ENCODE measurements at places on chromosomes 5 and 9. TPM values are rescaled to one million over a fixed set of nuclear protein-coding genes. Genes with fewer than 3 reads are reported as not detected.

DNA sequence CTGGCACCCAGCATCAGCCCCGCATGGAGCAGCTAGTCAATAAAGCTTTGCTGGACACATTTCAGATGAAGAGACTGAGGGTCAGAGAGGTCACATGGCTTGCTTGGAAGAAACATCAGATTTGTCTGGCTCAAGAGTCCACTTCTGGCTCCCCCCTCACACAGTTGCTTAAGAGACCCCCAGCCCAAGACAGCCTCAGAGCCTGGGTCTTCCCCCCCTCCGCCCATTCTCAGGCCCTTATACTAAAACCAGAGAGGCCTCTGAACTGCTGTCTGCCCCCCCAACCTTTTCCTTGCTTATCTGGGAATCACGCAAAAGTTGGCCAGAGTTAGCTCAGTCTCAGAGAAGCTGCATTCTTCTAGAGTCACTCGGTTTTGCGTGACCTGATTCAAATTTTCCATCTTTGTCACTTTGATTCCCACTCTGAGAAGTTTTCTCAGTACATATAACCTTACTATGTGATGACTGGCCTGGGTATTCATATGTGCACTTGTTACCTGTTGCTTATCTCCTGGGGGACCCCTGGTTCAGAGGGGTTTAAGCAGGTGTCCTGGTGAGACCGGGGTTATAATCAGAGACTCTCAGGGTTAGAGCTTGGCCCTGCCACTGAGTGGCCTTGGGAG, 145.4 kb upstream of the IER5L start:
- DNase-seq: no peak

DNA sequence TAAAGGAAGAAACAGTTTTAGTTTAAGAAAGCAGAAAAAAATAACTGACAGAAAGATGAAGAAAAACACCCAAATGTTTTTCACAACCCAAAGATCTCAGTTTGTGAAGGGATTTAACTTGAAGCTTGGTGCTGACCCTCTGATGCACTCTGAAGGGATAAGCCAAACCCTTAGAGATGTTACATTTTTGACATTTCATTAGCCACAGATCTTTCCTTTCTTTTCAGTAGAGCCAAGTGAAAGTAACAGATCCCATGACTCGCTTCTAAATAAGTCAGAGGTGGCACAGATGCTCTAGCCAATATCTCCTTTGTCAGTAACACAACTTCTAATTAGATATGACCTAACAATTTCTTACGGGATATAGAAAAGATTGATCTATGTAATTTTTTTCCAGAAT, 394.5 kb upstream of the EDIL3 start:
- no peak for DNase-seq

- DNase-seq: no peak
Observed at GRCh38 chr9:132802121-132802795, 75.8 kb downstream of the AK8 start.

DNA sequence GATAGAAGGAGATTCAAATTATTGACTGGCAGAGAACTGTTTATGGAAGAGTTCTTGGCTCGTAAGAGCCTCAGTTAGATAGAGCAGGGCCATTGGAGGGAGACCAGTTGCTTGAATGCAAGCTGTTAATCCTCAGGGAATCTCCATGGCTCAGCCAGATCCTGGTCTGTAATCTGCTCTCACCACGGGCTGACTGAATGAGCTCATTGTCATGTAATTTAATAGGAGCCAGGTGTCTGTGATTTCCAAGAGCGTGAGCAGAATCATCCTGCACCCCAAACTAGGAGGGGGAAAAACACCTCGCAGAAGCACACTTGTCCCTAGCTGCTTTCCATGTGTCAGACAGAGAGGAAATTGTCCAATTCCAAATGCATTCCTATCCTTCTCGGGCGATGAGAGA, 19.1 kb upstream of the KCNMB1 start:
- no peak for DNase-seq

GRCh38 chr5:178555771-178556211, 34.4 kb downstream of the COL23A1 start:
- DNase-seq: no peak

- no peak for DNase-seq
Observed at GRCh38 chr5:163478126-163478981, 17.9 kb downstream of the HMMR start.

DNA sequence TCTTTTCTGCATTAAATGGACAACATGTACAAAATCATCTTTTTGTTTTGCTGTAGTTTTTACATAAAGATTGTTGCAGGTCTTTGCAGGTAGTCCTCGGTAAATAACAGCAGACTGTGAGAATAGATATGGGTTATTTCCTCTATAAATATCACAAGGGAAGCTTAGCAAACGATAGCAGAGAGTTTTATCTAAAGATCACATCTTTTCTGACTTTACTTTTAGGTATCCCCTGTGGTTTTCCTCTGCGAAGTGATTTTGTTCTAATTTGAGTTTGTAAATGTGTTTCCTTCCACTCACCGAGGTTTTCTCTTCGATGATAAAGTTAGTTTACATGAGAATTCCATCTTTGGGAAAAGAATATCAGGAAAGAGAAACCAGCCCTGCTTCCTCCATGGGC, 109.6 kb downstream of the EGFLAM start:
- DNase-seq: no peak

DNA sequence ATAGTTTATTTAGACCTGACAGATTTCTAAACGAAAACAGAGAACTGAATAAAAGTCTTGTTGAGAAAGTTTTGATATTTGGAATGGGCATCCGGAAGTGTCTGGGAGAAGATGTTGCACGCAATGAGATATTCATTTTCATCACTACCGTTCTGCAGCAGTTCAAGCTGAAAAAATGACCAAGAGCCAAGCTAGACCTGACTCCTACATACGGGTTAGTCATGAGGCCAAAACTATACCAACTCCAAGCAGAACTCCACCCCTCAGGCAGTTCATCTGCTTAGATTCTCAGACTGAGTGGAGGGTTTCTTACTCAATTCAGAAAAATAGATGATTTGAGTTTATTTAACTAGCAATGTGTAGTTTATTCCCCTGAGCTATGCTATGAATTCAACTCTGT, 95.4 kb upstream of the ANXA1 start:
- DNase-seq: no peak

DNA sequence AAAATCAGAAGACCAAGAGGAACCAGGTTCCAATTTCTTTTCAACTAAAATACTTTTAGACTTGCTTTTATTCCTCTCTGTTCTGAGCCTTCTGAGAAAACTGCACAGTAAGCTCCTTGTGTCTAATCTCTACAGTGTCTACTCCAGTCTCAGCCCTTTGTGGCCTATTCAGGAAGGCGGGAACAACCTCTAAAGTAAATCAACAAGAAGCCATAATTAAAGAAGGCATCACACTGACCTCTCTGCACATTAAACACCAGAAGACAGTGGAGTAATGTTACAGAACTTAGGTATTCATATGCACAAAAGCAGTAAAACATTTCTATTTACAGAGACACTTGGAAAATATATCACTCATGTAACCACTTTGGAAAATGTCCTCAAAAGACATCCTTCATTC, 14.9 kb downstream of the XPA start:
- no peak for DNase-seq

Gene PHF24
- polyA plus RNA-seq: 0.17 TPM

Gene OLFM1
- polyA plus RNA-seq: 5.7 TPM

Gene SPINK5
- polyA plus RNA-seq: 0.42 TPM

Gene AGXT2
- polyA plus RNA-seq: 80.5 TPM

Gene C5orf22
- 36.3 TPM for polyA plus RNA-seq

Gene LRRC26
- not detected for polyA plus RNA-seq

Gene GTF2H2
- polyA plus RNA-seq: 17.2 TPM

Gene LCN10
- 0.93 TPM for polyA plus RNA-seq
